Activated naive CD4-positive, alpha-beta T cell (primary cell): ENCODE measurements at places on chromosomes 4 and X.

- no peak for DNase-seq
Measured at GRCh38 chrX:54494989-54495813, 833 bp downstream of the FGD1 start.

DNA sequence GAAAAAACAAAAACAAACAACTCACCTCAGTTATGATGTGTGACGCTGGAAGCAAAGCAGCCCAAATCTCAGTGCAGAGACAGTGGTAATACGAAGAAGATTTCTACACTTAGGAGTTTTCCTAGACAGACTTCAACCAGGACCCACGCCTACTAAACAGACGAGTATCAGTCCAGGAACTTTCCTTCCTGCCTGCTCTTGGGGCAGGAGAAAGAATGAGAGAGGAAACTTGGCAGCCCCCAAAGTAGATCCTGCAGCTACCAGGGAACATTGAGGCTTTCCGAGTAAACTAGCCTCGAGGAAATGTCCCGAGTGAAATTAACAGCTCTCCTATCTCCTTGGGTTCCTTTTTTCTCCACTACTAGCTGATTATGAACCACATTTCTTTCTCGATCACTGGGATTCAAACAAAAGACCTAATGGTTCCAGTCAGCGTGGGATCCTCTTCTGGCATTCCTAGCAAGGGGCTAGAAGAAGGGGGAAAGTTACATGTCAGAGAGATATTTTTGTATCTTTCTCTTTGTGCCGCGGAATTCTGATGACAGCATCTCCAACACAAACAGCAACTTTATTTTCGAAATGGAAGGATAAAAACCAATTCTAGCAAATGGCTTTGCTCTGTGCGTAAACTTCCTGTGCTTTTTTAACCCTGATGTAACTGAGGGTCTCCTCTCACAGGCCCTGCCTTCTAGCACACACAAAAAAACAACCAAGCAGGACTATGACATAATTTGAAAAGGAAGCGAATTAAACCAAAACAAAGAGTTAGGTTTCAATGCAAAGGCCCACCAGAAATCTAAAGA, 53.2 kb downstream of the PPM1K start:
- DNase-seq = no peak

DNA sequence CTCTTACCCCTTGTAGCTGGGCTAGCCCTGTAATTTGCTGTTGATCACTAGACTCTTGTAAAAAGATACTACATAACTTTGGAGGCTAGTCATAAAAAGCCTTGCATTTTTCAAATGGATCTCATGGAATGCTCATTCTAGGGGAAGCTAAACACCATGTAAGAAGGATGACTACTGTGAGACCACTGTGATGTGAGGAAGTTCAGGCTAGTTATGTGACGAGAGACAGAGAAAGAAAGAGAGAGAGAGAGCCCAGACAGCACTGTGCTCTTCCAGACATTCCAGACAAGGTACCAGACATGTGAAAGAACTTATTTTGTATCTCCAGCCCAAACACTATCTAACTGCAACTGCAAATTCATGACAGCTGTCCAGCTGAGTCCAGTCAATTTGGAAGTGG, 404.6 kb upstream of the PITX2 start:
- DNase-seq = no peak

GRCh38 chr4:128286474-128287058, 1.0 kb downstream of the PGRMC2 start:
- no peak for DNase-seq

DNA sequence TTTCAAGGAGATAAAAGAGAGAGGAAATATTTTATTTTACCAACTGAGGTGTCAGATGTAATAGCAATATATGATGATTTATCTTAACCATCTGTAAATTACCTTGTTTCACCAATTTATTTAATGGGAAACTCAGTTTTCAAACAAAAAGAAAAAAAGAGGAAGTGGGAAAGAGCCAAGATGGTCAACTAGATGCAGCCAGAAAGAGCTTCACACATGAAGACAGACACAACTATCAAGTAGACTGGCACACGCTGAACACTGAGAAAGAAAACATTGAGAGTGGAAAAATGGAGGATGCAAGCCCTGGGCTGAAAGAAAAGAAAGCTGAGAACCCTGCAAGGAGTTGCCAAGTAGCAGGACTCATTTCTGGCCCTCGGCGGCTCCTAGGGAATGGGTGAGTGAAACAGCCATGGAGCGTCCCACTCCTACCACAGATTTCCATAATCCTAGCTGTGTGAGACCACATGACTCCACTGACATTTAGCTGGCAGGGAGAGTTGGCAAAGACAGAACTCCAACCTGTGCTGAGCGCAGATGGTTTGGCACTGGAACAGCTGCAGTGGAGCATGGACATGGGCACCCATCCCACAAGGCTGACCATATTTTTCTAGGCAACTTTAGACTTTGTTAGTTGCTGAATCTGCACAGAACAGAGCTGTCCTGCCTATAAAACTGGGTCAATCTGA, 409.3 kb downstream of the FAM47B start:
- no peak for DNase-seq

DNA sequence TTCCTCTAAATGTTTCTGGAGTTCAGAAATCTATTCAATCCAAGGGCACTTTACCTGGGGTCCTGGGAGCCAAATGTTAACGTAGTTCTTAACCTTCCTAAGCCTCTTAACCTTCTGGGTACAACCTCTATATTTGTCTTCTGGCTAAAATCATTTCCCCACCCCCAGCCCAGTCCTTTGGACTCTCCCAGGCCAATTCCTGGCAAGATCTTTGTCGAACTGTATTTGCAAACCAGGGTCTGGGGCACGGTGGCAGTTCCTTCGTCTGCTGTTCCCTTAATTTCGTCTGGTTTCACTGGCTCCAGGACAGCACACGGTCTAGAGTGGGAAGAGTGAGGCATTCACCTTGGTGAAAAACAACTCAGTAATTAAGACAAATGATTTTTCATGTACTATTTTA, 811 bp upstream of the SLC25A5 start:
- DNase-seq = no peak
